RCC 7860 (cell line): ENCODE measurements at places on chromosomes 3 and 15.
A peak's percentile ranks its signal among the peaks of the same experiment; 100 is the strongest.

- DNase-seq, result no peak
Measured at GRCh38 chr3:108097322-108098002, 6.6 kb upstream of the CD47 start.

GRCh38 chr15:101324524-101325177, 29.6 kb upstream of the SNRPA1 start:
- no peak for DNase-seq

DNA sequence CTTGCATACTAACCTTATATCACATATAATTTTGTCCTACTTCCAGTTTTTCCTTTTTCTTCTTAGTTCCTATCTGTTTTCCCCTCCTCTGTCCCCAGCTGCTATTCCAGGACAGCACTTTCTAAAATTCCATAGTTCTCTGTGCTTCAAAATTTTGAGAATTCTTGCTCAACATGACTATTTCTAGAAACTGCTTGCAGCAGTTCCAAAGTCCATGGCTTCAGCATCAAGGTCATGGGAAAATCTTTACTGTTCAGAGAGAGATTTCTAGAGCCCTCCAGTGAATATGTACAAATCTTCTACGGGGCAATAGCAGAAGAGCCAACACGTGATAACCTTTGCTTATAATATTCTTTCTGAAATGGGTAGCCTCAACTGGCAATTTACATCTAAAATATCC, 76.1 kb upstream of the PHLDB2 start:
- no peak for DNase-seq

GRCh38 chr15:25089577-25089976, 134.8 kb downstream of the SNRPN start:
- no peak for DNase-seq

GRCh38 chr3:14793126-14793857, 25.5 kb upstream of the FGD5 start:
- no peak for DNase-seq

GRCh38 chr3:105375750-105376511, 9.2 kb downstream of the ALCAM start:
- no peak for DNase-seq

DNA sequence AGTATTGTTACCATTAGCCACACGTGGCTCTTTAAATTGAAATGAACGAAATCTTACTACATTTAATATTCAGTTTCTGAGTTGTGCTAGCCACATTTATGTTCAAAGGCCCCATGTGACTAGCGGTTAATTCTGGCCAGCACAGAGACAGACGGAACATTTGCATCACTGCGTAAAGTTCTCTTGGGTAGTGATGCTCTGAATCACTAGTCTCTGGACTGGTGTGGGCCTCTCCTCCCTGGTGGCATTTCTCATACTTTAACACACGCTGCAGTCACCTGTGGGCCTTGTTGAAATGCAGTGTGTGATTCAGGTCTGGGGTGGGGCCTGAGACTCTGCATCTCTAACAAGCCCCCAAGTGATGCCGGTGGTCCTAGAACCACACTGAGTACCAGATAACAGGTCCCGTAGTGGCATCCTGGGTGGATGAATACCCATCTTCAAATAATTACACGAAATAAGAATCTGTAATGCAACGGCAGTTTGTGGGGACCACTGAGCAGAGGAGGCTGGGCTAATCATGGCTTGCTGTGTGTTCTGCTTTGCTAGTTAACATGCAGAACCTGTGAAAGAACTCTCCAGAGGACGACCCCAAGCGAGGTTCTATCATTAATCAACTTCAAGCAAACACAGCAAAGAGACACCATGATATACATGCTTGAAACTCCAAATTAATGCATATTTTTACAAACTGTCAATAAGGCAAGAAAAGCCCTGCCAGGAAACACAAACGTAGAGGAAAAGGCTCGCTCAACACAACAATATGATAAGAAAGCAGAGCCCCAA, 623.8 kb downstream of the FOXP1 start:
- no peak for DNase-seq

GRCh38 chr3:160373655-160374054, 25.4 kb downstream of the IFT80 start:
- no peak for DNase-seq

DNA sequence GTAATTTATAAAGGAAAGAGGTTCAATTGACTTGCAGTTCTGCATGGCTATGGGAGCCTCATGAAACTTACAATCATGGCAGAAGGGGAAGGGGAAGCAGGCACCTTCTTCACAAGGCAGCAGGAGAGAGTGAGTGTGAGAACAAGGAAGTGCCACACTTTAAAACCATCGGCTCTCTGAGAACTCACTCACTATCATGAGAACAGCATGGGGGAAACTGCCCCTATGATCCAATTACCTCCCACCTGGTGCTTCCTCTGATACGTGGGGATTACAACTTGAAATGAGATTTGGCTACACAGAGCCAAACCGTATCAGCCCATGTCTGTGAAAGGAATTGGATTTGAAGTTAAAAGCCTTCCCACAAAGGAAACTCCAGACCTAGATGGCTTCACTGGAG, 39.1 kb downstream of the TKT start:
- DNase-seq, result no peak

GRCh38 chr3:9155028-9155427, 94.4 kb downstream of the SRGAP3 start:
- no peak for DNase-seq

GRCh38 chr3:150145659-150146058, 175.0 kb upstream of the PFN2 start:
- DNase-seq, result no peak

DNA sequence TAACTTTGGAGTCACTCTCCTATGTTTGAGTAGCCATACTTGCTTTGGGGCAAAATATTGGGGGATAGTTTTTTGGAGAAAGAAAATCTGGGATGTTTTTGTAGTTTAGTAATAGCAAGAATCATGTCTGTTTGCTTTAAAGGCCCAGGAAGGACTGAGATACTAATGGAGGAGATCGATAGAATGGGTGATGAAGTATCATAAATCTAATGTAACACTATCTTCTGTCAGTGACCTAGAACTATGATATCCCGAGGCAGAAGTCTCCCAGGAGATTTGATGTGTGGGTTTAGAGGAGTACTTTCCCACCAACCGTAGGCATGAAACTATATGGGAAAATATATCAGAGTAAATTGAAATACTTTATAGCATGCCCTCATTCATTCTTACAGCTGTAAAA, 21.0 kb upstream of the NFKBIZ start:
- no peak for DNase-seq

DNA sequence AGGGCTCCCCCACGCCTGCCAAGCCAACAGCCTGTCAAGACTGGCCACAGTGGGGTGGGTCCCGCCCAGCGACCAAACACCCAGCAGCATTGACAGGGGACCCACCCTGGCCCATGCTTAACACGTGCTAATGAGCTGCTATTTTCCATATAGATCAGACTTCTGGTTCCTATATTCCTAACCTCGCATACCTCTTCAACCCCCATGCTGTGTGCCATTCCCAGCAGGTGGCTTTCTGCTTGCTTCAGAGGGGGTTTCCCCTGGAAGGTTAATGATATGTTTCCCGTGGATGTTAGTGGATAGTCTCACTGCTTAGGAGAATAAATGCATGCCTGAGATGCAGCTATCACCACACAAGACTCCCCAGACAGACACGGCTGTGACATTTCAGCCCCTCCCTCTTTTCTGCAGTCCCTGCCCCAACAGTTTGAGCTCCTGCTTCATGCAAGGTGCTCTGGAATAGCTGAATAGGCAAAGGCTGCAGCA, 37.9 kb upstream of the MGLL start:
- DNase-seq, result no peak

DNA sequence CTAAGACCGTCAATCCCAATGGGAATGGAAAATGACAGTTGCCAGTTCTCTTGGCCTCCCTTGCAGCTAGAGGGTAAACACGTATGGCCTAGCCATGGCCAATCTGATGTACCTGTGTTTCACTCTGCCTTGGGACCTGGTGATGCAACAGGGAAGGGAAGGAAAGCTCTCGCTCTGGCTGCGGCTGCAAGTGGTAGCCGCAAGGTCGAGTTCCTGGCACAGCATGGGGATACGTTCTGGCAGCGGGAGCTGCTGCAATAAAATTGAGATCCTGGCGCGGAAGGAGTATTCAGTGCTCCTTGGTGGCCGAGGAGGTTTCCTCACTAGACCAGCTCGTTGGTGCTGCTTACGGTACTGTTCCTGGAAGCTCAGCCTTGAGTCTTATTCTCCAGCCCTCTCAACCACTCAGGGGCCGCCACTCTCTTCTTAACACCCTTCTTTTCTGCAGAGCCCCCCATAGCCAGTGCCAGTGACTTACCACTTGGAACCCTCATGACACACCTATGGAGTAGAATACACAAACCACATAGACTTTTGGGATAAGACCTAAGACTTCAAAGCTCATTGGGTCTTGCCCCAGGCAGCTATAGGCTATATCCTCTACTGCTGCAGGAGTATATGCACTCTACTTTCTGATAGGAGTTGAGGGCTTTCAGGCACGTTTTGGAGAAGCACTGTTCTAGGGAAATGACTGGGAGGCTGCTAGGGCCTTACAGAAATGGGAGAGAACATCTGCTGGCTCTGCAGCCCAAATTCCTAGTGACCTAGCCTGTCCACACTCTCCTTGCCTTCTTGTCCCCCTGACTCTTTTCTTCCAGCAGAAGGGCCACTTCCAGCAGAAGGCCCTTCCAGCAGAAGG, 2.7 kb downstream of the KY start:
- DNase-seq, result no peak

- DNase-seq, result no peak
Measured at GRCh38 chr3:152518346-152518745, 249.6 kb downstream of the MBNL1 start.

- no peak for DNase-seq
Measured at GRCh38 chr3:117463276-117464115, 753.9 kb downstream of the TUSC7 start.

GRCh38 chr3:25567388-25567787, 97.3 kb downstream of the TOP2B start:
- no peak for DNase-seq

DNA sequence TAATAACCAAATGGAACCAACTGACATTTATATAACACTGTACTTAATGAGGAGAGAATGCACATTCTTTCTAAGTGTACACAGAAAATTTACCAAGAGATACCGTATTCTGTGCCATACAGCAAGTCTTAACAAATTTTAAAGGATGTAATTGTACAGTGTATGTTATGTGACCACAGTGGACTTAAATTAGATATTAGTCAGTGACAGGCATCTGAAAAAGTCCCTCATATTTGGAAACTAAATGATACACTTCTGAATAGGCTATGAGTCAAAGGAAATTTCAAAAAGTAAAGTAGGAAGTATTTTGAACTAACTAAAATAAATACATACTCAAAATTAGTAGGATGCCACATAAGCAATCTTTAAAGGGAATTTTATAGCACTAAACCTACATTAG, 59.6 kb upstream of the P3H2 start:
- DNase-seq, result peak; percentile 49

DNA sequence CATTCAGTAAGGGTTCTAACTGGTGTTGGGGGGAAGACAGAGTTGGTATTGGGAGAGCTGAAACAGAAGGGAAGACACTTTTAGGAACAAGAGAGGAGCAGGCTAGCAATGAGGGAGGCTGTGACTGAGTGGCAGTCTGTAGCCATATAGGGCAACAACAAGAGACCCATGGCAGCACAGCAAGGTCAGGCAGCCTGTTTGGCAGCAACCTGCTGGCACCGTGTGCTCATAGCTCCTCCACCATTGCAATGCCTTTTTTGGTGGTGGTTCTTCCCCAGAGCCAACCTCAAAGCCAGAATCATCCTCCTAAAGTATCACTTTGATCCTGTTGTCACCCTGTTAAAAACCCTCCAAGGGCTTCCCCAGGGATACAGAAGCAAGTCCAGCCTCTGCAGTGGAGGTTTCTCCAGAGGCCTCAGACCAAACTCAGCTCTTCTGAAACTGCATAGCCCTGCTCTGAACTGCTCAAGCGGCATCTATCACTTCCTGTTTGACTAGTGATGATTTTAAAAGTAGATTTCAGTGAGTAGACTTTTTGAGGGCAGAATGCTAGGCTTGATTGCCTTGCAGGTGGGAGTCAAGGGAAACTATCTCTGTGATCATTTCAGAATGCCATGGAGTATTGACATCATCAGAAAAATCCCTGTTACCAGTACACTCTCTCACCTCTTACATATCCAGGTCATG, 176.9 kb downstream of the STAC start:
- peak; percentile 20 for DNase-seq

DNA sequence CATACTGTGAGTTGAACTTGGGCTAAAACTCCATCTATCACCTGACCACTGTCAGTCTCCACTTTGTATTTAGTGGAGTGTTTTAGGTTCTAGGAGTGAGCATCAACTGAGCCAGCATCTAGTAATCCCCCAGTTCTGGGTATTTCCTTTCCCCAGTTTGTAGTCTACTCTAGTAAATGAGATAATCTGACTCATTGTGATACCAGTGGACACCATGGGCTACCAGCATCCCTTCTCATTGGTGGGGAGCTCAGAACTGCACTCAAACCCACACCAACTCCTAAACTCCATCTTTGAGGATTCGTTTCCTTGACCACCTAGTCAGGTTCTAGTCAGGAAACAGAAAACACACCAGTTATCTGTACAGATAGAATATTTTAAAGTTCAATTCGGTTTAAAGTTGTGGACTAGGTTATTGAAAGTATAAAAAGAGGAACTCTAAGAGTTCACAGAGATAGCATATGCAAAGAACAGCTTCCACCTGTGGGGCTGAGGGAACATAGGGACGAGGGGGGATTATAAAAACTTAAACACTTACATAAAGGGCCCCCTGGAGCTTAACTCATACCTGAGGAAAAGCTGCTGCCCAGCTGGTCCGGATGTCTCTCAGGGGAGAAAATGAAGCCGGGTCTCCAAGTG, 36.0 kb downstream of the LEO1 start:
- no peak for DNase-seq

DNA sequence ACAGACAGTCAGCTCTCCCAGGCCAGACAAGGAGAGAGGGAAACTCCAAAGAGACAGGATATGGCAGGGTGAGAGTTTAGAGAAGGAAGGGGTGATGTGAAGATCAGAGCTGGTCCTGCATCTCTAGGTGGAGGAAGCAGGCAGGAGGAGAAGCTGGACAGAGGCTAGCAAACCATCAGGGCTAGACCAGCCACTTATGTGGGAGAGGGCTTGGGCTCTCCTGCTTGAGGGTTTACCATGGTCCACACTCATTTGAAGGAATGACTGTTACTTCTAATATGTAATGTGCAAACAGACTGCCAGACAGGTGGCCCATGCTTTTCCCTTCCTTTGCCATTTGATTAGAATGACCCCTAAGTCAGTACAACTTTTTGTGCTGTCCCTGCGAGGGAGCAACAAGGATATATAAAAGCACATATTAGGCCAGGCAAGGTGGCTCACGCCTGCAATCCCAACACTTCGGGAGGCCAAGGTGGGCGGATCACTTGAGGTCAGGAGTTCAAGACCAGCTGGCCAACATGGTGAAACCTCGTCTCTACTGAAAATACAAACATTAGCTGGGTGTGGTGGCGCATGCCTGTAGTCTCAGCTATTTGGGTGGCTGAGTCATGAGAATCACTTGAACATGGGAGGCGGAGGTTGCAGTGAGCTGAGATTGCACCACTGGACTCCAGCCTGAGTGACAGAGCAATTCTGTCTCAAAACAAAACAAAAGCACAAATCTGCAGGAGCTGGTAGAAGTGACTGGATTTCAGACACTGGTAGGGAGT, 41.0 kb upstream of the MANF start:
- no peak for DNase-seq
